ENCODE measurements at places on chromosomes 16 and 17.
A peak's percentile ranks its signal among the peaks of the same experiment; 100 is the strongest.

- DNase-seq: no peak
Observed at GRCh38 chr17:40612599-40613244, 34.9 kb downstream of the SMARCE1 start.

- DNase-seq: no peak
Observed at GRCh38 chr17:319266-319665, 33.3 kb downstream of the RPH3AL start.

DNA sequence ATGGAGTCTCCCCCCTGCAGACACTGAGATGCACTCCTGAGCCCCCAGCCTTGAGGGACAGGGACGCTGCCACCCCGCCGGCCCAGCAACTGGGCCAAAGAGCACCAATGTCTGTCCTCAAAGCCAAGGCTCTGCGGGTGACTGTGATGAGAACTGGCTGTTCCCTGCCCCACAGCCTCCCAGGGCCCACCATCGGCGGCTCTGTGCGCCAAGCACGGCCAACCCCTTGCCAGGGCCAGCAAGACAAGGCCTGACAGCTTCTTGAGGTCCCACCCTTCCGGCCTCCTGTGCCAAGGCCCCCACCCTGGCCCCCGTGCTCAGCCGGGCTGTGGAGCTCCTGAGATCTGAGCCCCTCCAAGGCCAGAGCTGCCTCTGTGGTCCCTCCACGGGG, 34.2 kb upstream of the PABPN1L start:
- DNase-seq: no peak

DNA sequence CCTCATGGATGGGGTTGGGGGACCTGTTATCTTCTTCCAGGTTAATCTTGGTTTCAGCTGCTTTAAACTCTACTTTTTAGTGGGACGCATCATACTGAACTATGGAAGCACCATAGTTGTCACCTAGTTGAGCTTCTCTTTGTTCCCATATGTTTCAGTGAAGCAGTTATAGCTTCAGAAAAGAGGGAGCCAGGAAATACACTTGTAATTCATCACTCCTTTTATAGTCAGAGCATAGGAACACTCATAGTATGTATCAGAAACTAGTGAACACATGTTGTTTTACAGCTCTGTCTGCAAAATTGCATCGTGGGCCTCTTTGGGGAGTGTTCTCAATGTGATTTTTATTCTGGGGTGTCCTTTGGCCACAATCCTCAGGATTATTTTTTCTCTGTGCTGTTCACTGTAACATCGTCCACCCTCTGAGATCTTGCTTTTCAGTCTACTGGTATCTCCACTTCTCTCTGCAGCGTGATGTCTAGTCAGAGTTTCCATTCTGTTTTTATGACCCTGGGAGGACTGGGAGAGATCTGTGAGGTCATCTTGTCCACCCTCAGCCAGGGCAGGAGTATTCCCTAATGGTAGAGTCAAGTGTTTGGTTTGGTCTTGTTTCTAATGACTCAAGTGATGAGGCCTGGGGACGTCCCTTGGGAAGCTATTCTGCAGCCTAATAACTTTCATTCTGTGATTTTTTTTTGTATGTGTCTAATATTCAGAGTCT, 585.4 kb downstream of the WWOX start:
- DNase-seq: peak; percentile 96

DNA sequence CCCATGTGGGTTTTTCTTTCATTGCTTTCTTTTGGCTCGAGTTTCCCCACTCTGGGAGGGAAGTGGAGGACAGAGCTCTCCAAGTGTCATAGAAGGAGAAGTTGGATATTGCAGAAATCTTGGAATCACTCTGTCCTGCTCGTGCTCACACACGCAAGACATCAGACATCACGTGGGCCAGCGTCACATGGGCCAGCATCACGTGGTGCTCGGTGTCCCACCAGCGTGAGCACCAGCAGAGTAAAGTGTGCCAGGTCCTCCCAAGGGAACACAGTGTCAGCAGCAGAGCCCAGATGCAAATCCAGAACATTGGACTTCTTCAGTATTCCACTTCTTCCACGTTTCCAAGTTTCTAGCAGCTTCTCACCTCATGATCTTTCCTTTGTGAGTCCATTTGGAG, 327.0 kb downstream of the FOXL1 start:
- no peak for DNase-seq

GRCh38 chr17:32933881-32934280, 5.9 kb downstream of the TMEM98 start:
- no peak for DNase-seq

DNA sequence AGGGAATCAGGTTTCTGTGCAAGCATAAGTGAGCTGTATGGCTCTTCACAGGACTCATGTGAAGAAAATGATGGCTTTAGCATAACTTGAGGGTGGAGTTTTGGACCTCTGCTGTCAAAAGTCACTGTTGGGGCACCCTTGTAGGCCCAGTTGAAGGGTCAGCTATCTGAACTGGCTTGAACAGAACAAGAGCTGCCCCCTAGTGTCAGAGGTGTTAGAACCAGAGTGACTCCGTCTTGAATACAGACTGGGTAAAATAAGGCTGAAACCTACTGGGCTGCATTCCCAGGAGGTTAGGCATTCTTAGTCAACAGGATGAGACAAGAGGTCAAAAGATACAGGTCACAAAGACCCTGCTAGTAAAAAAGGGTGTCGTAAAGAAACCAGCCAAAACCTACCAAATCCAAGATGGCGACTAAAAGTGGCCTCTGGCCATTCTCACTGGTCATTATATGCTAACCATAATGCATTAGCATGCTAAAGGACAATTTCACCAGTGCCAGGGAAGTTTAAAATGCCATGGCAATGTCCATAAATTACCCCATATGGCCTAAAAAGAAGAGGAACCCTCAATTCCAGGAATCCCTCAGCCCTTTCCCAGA, 484.0 kb upstream of the ERCC4 start:
- DNase-seq: no peak

DNA sequence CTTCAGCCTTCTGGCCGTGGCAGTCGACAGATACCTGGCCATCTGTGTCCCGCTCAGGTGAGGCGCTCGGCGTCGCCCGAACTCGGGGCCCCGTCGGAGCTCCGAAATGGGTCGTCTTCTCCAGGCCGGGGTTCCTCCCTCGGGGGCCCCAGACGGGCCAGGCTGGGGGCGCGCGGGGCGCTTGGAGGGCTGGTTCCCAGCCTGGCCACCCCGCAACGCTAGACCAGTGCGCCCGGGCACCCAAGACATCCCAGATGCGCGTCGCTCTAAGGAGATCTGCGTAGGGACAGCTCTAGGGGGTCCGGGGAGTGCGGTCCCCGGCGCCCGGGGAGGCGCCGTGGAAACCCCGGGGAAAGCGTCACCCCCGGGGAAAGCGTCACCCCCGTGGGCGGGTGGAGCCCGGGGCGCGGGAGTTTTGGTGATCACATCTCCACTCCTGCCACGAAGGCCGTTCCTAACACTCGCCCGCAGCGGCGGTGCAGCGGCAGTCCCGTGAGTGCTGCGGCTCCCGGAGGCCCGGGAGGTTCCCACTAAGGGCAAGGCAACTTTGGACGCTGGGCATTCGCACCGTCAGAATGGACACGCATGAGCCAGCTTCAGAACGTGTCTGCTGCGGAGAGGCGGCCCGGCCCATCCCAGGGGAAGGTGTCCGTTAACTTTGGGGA, 729 bp downstream of the ADORA2B start:
- no peak for DNase-seq

DNA sequence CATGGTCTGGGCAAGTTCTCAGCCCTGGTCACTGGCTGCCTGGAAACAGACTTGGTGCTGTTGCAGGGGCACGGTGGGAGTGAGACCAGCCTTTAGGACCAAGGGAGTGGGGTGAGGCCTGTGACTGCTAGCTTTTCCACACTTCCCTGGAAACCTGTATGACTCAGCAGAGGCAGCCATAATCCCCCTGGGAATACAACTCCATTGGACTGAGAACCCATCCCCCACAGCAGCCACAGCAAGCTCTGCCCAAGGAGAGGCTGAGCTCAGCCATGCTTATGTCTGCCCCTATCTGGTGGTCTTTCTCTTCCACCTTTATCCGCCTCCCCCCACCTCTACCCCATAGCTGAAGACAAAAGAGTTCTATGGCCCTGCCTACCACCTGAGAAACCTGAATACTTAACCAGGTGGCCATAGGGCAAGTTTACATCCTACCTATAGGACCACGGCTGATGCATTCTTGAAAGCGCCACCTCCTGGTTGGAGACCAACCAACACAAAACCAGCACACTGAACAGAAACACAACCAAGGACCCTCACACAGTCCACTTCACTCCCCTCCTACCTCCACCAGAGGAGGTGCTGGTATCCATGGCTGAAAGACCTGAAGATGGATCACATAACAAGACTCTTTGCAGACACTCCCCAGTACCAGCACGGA, 816.2 kb upstream of the SOX9 start:
- DNase-seq: no peak

- DNase-seq: no peak
Observed at GRCh38 chr17:75899353-75899752, 2.6 kb upstream of the TRIM65 start.

DNA sequence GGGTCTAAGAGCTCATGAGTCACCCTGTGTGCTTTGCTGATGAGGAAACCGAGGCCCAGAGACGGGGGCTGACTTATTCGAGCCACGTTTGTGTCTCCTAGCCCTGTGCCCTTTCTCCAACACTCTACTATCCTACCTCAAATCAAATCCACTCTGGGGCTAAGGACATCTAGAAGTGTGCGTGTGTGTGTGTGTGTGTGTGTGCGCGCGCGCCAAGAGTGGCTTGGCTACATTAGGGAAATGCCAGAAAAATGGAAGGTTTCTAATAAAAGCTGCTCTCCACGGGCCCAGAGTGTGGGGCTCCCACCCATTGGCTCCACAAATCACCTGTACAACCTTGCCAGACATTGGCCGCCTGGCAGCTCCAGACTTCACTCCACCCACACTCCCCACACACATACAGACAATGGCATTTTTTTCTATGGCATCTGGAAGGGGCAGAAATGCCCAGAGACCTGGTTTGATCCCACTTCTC, 30.3 kb upstream of the PHOSPHO1 start:
- no peak for DNase-seq

DNA sequence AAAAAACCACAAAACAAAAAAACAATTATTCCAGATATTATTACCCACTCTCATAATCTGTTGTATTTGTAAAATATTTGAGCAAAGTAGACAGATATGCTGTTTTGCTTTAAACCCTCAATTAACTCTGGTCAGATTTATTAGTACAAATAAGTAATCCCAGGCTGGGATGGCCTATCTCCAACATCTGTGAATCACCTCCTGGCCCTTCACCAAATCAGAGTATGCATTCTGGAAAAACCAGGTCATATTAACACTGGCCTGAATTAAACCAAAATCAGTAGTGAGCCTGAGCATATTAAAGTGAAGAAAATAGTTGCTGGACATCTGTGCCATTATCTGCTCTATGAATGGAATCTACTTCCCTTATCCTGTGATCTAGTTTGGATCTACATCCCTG, 41.0 kb downstream of the STAT3 start:
- peak; percentile 81 for DNase-seq

- DNase-seq: no peak
Observed at GRCh38 chr16:11235703-11235991, 20.4 kb downstream of the SOCS1 start.

GRCh38 chr17:49388290-49388640, 26.2 kb upstream of the ZNF652 start:
- DNase-seq: no peak

GRCh38 chr17:41060052-41060604, at the start of gene KRTAP2-3:
Gene KRTAP2-3, minus strand, starts transcription at chr17:41060114. Its CDS starts 64 bp downstream, at chr17:41060050.
- DNase-seq: peak; percentile 88

GRCh38 chr17:34556384-34556783, 23.0 kb upstream of the TMEM132E start:
- no peak for DNase-seq

DNA sequence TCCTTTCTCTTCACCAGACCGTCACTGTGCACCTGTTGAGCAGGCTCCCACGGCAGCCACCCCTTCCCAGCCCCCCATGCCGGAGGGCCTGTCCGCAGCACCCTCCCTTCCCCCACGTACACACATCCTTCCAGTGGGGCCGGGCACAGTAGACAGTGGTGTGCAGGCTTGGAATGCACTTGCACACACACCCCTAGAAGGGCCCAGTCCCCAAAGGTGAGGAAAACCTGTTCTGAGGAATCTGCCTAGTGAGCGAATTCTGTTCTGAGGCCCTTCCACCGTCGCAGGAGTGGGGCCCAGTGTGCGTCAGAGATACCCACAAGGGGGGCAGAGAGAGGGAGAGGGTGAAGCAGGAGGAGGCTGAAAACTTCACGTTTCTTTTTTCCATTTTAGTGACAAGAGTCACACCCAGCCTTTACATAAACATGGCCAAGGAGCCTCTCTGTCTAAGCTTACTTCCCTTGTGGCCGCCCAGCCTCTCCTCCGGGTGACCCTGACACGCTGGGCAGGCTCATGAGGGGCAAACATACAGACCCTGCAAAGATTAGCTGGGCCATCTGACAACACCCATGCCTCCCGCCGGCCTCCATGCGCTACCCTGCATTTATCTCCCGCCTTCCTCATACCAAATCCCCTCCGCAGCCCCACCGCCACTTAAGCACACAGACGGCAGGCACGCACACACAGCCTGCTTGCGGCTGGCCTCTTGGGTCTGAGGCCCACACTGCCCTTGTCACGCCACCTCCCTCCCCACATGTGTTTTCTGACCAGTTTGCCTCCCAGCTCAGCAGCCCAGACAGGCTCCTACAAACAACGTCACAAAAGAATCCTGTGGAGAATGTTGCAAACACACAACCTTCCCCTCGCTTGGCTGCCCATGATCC, 1.8 kb downstream of the ZBTB4 start:
- peak; percentile 57 for DNase-seq

All from stromal cell of bone marrow (primary cell).